T-helper 2 cell (primary cell): ENCODE measurements at places on chromosomes 4 and X.

DNA sequence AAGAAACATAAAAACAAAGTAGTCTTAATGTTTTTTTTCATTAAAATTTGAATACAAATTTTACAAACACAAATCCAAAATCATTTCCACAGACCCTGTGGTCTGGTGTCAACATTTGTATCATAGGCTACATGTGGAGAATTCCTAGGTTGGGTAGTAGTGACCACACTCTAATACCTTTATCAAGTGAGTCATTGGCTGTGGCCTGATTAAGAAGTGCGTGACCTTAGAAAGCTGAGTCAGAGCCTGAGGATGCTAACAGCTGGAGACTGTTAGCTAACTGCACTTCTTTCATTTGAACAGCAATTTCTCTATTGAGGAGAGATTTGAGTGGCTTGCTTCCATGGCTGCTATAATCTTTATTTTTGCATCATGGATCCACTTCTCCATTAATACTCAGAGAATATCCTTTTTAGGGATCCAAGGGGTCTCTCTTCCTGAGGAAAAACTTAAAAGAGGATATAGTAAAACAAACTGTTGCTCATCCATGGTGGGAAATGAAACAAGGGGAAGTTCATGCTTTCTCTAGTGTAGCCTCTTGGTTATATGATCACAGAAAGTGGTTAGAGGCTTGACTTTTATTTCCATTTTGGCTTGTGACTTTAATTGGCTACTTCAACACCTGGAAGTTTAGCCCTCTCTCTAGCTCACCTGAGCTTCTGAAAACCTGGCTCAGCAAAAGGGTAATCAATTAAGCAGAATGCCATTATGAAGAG lies 335.8 kb downstream of the PABPC4L start:
- DNase-seq = no peak

DNA sequence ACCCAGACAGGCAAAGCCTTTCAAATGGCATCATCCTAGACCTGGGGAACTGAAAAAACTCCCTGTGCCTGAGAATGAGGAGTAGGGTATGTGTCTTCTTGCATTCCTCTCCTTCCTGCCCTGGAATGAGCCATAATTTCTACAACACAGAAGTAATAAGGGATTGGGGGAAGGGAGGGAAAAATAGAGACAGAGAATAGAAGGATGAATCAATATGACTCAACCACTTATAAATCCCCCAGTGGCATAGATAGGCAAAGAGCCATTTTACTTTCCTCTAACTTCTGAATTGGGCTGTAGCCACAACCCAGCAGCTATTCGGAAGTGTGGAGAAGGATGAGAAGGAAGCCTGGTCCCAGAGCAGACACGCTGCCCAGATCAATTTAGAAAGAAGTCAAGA lies 99.9 kb downstream of the NHS start:
- no peak for DNase-seq

DNA sequence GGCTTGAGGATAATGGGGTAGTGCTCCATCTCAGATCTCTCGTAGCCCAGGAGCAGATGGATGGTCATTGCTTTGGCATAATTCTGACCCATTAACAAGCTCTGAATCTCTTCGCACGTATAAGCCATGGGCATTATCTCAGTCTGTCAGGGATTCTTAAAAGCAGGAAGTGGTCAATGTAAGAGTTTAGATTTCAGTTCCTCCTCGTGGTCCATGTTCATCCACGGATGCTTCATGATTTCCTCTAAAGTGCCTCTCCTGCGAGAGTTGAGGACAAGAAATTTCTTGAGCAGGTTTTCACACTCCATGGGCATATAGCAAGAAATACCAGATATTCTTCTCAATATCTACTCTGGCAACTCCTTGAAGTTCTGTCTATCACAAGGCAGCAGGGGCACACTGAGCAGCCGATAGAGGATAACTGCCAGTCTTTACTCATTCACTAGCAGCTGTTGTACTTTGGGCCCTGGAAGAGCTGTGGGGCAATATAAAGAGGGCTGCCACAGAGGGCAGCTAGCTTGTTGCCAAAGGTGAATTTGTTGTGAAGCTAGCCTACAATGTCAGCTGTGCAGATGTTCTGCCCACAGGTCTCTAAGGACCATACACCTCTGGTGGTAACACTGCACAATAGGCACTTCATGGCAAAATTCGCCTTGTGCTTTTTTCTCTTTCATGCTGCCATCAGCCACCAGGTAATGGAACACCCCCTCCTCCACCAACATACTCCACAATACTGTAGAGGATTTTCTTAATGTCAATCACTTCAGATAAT lies 52.0 kb upstream of the WDR17 start:
- DNase-seq = no peak

DNA sequence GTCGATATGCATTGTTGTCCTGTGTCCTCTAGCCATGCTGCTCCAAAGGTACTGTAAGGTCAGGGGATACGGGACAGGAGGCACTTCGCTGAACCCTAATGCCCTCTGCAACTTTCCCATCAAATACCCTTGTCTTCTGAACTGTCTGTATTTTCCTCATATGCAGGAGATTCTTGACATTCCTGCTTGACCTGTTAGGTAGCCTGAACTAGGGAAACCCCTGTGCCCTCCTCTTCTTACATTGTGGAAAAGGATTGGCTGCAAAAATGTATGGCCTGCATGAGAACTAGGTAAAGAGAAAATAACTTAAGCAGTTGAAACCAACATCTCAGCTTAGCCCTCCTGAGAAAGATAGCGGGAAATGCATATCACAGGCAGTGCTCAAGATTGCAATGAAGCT lies 11.4 kb downstream of the RTL8B start:
- DNase-seq = no peak

DNA sequence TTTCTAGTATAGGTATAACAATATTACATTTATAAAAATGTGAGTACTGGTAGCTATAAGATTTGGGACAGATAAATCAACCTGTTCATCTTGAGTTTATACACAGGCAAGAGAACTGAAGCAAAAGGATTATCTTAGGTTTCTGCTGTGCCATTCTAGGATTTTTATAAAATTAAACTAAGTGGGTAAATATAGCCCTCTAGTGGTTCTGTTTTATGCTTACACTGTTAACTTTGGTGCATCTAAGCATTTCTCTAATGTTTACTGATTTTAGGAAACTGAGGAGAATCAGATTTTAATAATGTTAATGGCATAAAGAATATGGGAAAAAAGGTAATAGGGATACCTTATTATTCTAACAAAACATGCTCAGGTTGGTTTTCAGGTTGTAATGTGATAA lies 1.1 kb upstream of the RRH start:
- no peak for DNase-seq

- no peak for DNase-seq
Measured at GRCh38 chrX:109347632-109348031, 134.3 kb downstream of the GUCY2F start.

GRCh38 chr4:36310793-36311192 lies 29.4 kb downstream of the DTHD1 start:
- DNase-seq = no peak
